ENCODE measurements at places on chromosomes 2 and 18.

DNA sequence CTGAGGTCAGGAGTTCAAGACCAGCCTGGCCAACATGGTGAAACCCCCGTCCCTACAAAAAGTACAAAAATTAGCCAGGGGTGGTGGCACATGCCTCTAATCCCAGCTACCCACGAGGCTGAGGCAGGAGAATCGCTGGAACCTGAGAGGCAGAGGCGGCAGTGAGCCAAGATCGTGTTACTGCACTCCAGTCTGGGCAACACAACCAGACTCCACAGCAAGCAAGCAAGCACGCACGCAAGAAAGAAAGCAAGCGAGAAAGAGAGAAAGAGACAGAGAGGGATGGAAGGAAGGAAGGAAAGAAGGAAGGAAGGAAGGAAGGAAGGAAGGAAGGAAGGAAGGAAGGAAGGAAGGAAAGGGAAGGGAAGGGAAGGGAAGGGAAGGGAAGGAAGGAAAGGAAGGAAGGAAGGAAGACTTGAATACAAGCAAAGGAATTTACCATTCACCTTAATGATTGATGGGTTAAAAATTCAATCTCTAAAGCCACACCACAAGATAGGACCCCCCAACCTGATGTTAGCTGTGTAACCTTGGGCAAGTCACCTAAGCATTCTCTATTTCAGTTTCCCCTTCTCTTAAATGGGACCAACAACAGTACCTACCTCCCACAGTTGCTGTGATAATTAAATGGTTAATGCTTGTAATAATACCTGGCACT lies 181.7 kb downstream of the ATAD2B start:
- no peak for DNase-seq

GRCh38 chr18:71431689-71432088 lies 1112.5 kb downstream of the CBLN2 start:
- no peak for DNase-seq

DNA sequence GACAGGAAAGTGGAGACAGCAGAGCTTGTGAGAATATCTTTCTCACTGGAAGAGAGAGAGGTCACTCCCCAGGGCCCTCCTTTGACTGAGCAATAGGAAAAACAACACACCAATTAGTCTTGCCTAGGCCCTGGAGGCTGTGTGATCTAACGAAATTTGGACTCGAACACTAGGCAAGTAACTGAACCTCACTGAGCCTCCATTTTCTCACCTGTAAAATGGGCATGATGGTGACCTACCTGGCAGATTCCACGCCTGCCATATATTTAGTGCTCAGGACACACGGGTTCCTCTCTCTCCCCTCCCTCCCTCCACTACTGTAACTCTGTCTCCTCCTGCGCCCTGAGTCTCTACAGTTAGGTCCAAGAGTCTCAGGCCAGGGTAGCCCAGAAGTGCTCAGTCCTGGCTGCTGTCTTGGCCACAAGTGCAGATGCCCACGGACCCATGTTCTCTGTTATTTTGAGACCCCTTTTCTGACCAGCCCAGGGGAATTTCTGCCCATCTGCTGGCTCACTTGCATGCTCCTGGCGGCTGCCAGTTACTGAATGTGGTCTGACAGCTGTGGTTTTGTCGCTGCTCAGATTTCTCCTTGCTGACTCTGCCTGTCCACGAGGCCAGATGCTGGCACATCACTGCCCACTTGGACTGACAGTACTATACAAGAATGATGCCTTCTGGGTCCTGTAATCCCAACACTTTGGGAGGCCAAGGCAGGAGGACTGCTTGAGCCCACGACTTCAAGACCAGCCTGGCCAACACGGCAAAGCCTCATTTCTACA lies 9.6 kb upstream of the GIGYF2 start:
- DNase-seq, result no peak

DNA sequence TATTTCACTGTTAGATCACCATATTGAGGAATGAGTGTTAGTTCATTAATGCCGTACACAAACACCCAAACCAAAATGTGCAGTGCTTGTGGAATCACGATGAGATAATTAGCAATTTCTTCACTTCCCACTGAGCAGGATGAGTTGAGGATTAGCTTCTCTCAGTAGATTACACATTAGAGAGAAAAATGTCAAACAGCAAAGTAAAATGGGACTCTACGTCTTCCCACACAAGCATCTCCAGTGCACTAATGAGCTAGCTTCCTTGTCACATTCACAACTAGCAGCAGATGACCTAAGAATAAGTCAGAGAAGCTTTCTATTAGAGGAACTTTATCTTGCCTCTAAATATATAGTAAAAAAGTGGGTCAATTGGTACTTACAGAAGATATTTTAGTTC lies 926.9 kb downstream of the TSN start:
- DNase-seq, result no peak

DNA sequence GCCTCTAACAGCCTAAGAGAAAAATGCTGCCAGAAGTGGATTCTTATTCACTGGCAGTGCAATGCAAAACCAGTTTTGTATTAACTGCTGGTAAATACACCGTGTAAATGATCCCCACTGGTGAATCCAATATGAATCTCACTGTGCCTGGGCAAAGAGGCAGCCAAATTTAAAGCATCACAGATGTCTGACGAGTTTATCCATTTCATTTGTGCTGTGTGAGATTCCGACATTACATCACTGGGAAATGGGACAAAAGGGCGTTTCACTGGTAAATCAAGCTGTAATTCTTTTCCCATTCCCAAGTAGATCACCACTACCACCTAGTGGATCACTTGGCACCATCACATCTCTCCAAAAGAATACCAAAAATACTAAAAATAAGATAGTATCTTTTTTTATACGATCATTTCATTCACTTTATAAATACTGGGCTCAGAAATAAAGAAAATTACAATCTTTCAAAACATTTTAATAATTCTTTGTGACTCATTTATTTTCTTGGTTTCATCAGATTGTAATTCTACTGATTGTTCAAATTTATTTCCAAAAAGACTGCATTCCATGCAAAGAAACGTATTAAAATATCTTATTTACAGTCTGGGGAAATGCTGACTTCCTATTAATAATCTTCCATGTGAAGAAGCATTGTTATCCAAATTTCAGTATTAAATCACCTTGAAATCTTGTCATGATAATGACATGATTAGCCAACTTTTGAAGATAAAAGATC lies 125.6 kb downstream of the GRB14 start:
- no peak for DNase-seq

DNA sequence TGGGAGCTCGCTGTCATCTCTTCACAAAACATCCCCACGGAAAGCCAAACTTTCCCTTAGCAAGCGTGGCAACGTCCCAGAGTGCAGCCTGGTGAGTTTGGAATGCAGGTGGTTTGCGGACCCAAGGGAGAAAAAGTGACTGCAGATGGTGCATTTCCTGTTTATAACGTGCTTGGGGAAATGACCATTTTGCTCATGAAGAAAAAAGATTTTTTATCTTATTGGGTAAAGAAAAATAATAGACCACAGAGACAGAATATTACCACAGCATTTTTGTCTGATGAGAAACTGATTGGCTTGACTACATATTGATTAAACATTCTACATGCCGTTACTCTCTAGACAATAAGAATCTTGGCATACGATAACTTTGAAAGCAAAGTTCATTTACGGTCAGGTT lies 136.5 kb downstream of the COPS8 start:
- no peak for DNase-seq
